ENCODE measurements at places on chromosomes 5 and 9.
A peak's percentile ranks its signal among the peaks of the same experiment; 100 is the strongest.

- DNase-seq, result no peak
These were observed 1061.8 kb downstream of the CDH12 start for GRCh38 chr5:21791304-21791703.

GRCh38 chr5:54804086-54804485 lies 181.3 kb downstream of the ESM1 start:
- no peak for DNase-seq

- DNase-seq, result no peak
These were observed 6.7 kb downstream of the NSD1 start for GRCh38 chr5:177140312-177140711.

GRCh38 chr5:937151-937924 lies 44.7 kb downstream of the TRIP13 start:
- DNase-seq, result no peak

- DNase-seq, result no peak
These were observed 81.4 kb downstream of the PGM5 start for GRCh38 chr9:68437785-68438184.

- DNase-seq, result no peak
These were observed 83.4 kb upstream of the IQGAP2 start for GRCh38 chr5:76319673-76320072.

DNA sequence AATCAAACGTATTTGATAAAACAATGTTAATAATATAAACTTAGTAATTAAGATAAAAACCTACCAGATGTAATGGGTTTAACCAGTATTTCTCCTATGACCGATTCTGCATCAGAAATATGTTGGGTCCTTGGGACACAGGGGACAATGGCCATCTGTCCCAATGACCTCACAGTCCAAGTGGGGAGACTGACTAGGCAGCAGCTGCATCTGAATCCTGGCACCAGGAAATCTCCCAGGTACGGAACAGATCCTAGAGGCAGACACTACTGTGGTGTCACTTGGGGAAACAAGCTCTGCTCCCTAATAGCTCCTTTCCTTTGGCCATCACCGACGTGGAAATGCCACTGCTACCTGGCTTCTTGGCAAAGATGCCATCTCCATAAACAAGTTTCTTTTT lies 81.8 kb upstream of the SARDH start:
- no peak for DNase-seq

DNA sequence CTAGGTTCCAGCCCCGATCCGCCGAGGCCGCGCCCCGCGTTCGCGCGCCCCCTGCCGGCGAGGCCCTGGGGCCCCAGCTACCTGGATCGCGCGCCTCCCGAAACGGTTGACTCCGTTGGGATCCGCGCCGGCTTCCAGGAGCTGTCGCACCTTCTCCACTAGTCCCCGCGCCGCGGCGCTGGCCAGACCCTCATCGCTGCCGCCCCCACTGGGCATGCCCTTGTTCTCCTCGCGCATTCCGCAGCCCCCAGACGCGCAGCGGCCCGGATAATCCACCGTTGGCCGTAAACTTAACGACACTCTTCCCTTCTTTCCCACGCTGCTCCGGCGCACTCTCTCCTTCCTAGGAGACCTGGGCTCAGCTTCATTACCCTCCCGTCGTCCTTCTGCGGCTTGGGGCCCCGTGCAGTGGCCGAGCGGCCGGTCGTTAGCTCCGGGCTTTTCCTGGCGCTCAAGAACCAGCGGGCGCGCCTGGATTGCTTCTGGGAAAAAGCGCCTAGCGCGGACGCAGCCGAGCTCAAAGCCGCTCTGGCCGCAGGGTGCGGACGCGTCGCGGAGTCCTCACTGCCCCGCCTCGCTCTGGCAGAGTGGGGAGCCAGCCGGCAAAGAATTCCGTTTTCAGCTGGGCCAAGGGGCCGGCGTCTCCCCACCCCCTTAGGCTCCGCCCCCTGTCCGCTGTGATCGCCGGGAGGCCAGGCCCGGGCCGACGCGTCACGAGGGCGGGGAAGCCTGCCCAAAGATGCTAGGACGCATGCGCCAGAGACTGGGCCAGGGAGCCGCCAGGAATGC lies at the start of gene CDKN2B:
Gene CDKN2B (minus strand): TSS at position 589 of the 789 bp plus-strand sequence. CDS start 352 bp downstream, at position 237.
- DNase-seq, result peak; percentile 84

GRCh38 chr5:125130591-125130990 lies 384.2 kb upstream of the ZNF608 start:
- no peak for DNase-seq
